Right cardiac atrium (tissue), 5 donors: ENCODE measurements at places on chromosomes 2 and 18.

GRCh38 chr18:59823596-59824195, 76.1 kb upstream of the PMAIP1 start:
- peak; percentile 55 for DNase-seq

- DNase-seq: no peak
These were observed 22.3 kb downstream of the TMEM18 start for GRCh38 chr2:654896-655295.

DNA sequence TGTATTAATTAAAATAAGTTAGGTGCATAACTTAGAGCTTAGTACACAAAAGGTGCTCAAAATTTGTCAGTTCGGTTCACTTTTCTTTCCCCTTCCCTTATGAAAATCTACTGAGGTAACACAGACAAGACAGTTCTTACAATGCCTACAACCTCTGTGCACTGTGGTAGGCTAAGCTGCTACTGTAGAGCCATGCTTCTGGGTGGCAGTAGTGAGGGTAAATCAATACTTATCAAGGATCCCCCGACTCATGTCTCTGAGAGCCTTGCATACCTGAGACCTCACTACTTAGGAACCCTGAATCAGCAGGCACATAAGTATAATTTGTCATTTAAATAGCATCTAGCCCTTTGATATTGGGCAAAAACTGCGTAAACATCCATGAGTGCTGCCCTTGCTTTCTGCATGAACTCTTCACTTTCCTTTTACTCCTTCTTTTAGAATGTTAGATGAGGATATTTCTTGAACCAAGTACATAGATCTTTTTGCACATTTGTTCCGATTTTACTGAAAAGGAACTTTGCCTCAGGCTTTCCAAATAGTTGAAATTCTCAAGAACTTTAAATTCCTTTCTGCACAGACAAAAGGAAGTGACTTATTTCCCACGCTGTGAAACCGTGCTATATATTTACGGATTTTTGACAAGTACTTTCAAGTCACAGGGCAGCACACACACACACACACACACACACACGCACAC, 234.4 kb downstream of the TRIB2 start:
- DNase-seq: no peak

- DNase-seq: no peak
These were observed 268.6 kb downstream of the FIGN start for GRCh38 chr2:163467251-163467630.

- no peak for DNase-seq
These were observed 134.0 kb downstream of the PTGR3 start for GRCh38 chr18:75075016-75075305.

DNA sequence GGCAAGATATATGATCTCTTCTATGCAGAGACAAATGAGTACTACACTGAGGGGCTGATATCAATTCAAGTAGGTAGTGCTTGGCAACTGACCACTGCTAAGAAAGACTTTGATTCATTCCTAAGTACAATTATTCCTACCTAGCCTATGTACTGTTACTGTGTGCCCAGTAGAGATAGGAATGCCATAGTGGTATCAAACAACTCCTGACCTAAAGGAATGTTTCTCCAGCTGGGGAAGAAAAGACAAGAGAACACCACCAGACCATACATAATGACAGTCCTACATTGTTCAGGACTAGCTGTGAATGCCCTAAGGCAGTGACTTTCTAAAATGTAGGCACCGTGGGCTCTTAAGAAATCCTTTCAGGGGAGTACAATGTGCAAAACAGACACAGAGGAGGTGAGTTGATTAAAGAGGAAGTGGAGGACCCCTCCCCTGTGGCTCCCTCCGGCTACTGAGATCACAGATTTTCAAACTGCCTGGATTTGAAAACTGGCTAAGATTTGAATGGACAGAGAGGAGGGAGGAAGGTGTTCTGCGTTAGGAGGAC, 89.1 kb downstream of the ANTXR1 start:
- DNase-seq: no peak

GRCh38 chr2:105113616-105114291, 75.9 kb downstream of the MRPS9 start:
- DNase-seq: no peak

- no peak for DNase-seq
These were observed 7.7 kb downstream of the L3MBTL4 start for GRCh38 chr18:6406910-6407470.

DNA sequence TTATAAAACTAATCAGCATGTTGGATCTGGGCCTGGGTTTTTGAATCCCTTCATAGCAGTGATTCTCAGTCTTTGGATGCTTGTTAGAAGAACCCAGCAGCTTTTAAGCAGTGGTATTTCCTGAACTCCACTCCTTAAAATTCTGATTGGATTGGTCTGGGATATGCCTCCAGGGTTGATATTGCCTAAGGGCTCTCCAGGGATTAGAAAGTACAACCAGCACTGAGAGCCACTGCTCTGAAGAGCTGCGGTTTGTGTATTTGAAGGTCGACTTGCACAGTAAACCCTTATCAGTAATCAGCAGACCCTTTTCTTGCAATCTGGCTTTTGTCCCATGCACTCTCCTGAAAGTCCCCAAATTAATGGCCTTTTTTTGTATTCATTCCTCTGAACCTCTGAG, 17.0 kb upstream of the RBMS1 start:
- no peak for DNase-seq
